Activated T-cell treated with anti-CD3 and anti-CD28 coated beads for 4 hours (primary cell): ENCODE measurements at places on chromosomes 11 and 22.
A peak's percentile ranks its signal among the peaks of the same experiment; 100 is the strongest.

- no peak for DNase-seq
Observed at GRCh38 chr11:64619811-64620380, 28.9 kb downstream of the SLC22A12 start.

DNA sequence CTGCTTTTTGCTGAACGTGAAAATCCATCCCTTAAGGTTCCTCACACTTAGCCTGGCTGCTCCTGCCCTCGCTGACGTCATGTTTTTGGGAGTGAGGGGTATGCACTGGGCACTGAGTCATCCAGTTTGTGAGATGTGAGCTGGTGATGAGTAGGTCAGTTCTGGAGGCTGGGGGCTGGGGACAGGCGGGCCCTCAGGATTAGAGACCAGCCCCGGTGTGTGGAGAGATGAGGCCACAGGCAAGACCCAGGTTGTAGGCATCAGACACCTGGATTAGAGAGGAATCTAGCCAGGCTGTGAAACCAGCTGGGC is 9.2 kb downstream of the KCNC1 start:
- no peak for DNase-seq

DNA sequence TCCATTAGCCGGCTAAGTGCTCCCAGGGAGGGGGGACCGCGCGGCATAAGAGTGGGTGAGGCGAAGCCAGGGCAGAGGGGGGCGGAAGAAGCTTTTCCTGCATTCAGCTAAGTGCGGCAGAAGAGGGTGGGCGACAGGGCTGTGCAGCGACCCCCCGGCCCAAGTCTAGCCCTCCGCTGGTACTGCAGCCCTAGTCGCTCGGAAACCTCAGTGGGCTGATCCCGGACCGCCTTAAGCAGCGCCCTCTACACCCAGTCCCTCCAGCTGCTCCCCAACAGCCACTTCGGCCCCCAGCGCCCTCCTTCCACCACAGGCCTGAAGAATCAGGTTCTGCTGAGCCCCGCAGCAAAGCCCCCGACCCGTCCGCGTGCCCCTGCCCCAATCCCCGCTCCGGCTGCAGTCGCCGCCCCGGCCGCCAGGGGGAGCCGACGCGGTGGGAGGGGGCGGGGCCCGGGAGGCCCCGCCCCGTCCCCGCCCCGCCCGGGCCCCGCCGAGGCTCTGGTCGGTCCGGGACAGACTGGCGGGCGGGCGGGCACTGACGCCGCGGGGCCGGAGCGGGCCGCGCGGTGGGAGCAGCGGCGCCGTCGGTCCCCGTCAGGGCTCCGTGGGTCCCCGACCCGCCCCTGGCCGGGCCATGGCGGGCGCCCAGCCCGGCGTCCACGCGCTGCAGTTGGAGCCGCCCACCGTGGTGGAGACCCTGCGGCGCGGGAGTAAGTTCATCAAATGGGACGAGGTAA is at the start of gene PLCB3:
TSS of gene PLCB3 (plus strand) at position 515 of the 737 bp plus-strand sequence. CDS start at position 635, 120 bp downstream.
- peak; percentile 59 for DNase-seq

- no peak for DNase-seq
Observed at GRCh38 chr11:126407101-126407521, 51.6 kb downstream of the ST3GAL4 start.

GRCh38 chr22:24592058-24592850 is 619 bp downstream of the LRRC75B start:
- DNase-seq, result no peak

GRCh38 chr11:87954476-87954875 is 220.8 kb downstream of the RAB38 start:
- no peak for DNase-seq

- DNase-seq, result no peak
Observed at GRCh38 chr11:100203789-100204188, 483.3 kb upstream of the ARHGAP42 start.

GRCh38 chr11:289398-289711 is 429 bp downstream of the PGGHG start:
- DNase-seq, result peak; percentile 45

DNA sequence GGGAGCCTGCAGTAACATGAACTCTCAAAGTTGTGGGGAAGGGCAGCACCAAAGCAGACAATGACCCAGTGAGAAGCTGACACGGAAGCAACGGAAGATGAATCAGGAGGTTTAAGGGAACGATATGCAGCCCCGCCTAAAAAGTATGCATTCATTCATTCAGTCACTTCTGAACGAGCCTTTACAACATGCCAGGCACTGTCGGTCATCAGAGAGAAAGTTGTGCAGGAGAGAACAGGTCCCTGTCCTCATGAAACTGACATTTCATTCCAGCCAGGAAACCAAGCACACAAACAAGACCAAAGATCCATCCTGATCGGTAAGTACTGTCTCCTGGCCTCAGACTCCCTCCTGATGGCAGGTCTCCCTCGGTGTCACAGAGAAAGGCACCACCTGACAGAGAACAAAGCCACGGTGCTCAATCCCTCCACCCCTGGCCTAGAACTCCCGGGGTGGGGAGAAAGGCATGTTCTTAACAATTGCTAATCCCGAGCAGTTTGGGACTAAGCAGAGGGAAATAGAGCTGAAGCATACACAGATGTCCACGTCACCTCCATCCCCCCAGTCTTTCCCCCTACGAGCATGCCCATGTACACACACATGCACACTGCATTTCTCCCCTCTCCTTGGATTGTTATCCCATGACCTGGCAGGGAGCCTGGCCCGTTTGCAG is 49.3 kb downstream of the LRFN4 start:
- no peak for DNase-seq

DNA sequence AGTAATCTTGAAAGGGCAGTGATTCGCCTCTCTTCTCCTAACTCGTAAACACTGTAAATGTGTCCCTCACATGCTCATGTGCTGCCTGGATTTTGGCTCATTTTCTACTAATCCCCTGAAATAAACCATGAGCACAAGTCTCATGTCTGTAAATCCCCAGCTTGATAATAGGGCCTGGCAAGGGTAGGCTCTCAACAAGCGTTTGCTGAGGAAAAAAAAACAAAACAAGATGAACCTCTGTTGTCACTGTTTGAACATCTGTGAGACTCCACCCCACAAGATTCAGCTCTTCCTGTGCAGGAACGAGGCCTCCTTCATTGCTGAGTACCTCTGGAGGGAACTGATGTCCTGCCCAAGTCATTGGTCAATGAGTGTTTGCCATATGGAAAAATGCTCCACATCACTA is 4.5 kb upstream of the CYB5R2 start:
- DNase-seq, result no peak

DNA sequence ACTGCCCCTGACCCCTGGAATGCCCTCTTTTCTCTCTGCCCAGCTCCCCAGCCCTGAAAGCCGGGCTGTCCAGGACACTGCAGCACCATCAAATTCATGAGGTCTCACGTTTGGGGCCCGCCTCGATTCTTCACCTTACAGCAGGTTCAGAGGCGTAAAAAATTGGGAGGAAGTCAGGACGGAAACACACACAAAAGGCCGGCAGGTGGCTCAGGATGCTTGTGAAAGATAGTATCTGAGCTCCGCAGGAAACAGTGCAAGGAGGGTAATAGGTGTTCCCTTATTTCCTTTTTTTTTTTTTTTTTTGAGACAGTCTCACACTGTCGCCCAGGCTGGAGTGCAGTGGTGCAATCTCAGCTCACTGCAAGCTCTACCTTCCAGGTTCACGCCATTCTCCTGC is 4.1 kb downstream of the RFPL2 start:
- DNase-seq, result no peak

DNA sequence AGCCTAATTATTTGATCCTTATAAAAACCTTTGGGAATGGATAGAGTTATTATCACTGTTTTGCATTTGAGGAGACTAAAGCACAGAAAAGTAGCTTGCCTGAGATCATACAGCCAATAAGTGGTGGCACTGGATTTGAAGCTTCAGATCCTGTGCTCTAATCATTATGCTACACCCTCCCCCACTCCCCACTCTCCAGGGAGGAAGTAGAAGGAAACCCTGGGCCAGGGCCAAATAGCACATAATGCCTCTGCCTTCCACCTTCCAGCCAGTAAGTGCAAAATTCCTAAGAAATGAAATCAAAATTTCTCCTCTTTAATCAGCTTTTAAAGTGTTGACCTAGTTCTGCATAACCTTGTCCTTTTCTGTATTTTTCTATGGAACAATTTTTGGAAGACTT is 61.6 kb downstream of the SIK2 start:
- DNase-seq, result no peak

GRCh38 chr11:13859892-13860291 is 102.6 kb upstream of the SPON1 start:
- no peak for DNase-seq

- DNase-seq, result no peak
Observed at GRCh38 chr11:125935618-125936199, 10.1 kb upstream of the VSIG10L2 start.

- no peak for DNase-seq
Observed at GRCh38 chr11:65448418-65449105, 26.0 kb downstream of the NEAT1 start.

DNA sequence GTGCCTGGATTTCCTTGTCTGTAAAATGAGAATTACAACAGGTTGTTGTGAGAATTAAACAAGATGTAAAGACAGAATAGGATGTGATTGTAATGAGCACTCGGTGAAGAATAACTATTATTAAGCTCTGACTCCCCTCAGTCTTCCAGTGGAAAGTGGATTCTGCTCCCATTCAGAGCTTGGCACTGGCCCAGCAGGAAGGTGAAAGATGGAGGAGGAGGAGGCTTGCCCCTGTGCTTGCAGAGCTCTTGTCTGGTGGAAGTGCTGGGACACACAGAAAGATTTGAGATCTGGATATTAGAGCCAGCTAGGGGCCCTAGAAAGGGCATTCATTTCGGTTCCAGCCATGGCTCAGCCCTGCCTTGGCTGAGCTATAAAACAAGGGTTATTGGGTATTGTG is 28.2 kb downstream of the PHLDB1 start:
- no peak for DNase-seq

- no peak for DNase-seq
Observed at GRCh38 chr11:59801981-59802638, 8.5 kb downstream of the MRPL16 start.

DNA sequence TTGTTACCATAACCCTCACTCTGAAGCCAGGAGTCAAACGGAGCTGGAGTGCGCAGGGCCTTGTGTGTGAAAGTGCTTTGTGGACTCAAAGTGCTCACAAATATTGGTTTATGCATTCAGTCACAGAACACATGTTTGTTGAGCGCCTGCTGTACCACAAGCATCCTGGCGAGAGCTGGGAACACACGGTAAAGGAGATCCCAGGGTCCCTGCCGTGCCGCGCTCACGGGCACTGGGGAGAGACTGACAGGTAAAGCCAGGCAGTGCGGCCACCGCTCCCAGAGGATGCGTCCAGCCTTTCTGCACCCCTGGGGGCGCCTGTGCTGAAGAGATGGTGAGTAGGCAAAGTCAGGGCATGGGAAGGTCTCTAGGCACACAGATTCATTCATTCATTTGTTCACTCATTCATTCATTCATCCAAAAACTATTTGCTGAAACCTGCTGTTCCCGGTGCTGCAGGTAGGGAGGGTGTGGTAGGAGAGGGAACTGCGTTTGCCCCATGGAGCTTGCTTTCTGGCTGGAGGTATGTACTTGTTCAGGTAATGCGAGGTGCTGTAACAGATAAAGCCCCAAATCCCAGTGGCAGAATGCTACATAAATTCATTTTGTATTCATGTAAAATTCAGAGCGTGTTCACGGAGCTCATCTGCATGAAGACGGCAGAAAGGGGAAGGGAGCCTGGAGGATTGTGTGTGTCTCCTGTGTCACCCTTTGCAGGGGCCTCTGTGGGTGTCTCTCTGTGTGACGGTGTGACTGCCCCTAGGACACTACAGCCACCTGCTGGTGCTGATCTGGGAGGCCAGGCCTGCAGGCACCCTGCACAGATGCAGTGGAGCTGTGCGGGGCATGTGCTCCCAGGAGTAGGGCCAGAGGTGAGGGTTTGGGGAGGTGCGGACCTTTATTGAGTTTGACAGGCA is 167.0 kb upstream of the B3GAT1 start:
- DNase-seq, result no peak

GRCh38 chr11:68845351-68846002 is 3.8 kb upstream of the CPT1A start:
- no peak for DNase-seq

DNA sequence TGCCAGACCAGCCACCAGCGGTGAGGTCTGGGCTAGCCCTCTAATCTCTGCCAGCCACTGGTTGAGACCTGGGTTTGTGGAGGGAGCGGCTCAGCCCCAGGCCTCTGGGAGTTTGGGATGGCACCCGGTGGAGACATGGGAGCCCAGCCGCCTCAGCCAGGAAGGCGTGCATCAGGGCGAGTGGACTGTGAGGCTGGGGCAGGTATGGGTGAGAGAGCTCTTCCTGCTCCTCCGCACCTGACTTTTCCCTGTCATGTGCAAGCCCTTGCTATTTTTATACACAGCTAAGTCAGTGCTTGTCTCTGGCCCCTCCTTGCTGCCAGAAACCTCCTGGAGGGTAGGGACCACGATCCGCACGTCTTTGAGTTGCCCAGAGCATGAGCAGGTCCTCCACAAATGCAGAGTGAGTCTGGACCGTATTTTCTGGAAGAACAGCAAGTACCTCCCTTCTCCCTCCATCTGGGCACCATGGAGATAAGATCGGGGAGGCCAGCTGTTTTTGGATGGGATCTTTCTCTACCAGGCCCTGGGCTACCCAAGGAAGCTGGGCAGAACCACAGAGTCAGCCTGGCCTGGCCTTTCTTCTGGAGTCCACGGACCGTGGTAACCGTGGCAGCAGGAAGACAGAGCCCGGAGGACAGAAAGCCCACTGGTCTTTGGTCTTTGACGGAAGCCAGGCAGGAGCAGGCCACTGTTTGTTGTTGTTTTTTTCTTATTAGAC is 53.3 kb downstream of the IGLL1 start:
- no peak for DNase-seq

GRCh38 chr22:37979782-37980181 is 4.6 kb downstream of the SOX10 start:
- no peak for DNase-seq

DNA sequence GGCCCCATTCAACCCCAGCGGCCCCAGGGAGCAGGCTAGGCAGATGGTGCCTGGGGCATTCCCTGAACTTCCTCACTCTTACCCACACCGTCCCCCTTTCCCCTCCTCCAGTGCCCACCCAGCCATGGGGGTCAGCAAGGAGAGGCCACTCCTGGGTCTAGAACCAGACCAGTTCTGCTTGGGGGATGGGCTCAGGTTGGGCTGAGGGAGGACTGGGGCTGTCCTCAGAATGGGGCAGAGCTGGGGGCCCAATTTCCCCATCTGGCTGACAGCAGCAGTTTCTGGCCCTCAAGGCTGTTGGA is 12.4 kb downstream of the SCYL1 start:
- DNase-seq, result no peak

- DNase-seq, result peak; percentile 72
Observed at GRCh38 chr22:22207845-22208564, 36.6 kb upstream of the VPREB1 start.

DNA sequence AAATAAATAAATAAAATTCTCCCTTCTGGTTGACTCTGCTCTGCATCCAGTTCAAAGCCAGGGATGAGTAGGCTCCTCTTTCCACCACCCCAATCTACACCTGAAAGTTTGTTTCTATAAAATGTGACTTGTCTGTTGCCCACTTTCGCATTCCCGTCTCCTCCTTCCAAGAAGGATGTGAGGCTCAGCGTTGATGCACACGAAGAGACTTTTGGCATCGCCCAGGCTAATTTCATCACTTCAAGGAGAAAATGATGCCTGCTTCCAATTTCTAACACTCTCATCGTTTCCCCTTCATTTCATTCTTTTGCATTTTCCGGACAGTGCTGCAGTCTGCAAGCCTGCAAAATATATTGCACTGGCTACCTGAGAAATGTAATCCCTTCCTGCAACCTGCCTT is 3.9 kb downstream of the MPPED1 start:
- DNase-seq, result no peak
